ENCODE measurements at places on chromosomes 7 and 10. TPM values are rescaled to one million over a fixed set of nuclear protein-coding genes. Genes with fewer than 3 reads are reported as not detected.
A peak's percentile ranks its signal among the peaks of the same experiment; 100 is the strongest.

- peak; percentile 86 for DNase-seq
Observed at GRCh38 chr7:85554236-85555178, 367.7 kb upstream of the SEMA3D start.

GRCh38 chr7:77657427-77658224 lies 38.6 kb upstream of the RSBN1L start:
- peak; percentile 58 for DNase-seq

The MBL2 gene
- total RNA-seq: not detected

The CYP3A5 gene
- total RNA-seq: 1.1 TPM

All from fibroblast of the aortic adventitia (primary cell).